ENCODE measurements at places on chromosomes 11 and 22.

GRCh38 chr11:96082002-96082899 lies 158.3 kb upstream of the MTMR2 start:
- DNase-seq, result no peak

DNA sequence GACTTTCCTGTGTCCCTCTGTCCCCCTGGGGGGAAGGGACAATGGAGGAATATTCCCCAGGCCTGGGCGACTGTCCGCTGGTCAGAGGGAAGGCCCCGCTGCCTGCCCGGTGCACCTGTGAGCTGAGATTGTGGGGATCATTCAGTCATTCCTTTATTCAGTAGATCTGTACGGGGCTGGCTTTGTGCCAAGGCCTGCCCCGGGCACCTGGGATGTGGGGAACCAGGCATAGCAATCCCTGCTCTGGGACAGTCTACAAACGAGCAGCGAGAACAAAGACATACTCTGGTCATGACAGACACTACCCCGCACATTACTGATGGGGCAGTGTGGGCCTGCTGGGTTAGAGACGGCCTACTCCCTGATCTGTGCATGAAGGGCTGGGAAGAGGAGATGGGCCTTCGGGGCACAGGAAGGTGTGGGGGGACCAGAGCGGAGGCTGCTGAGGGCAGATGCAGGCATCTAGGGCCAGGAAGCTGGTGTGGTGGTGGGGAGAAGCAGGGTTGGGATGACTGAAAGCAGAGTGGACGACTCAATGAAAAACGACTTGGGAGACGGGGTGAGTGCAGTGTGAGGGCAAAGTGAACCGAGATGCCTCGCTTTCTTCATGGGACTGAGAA lies 1.8 kb upstream of the MYO7A start:
- DNase-seq, result no peak

DNA sequence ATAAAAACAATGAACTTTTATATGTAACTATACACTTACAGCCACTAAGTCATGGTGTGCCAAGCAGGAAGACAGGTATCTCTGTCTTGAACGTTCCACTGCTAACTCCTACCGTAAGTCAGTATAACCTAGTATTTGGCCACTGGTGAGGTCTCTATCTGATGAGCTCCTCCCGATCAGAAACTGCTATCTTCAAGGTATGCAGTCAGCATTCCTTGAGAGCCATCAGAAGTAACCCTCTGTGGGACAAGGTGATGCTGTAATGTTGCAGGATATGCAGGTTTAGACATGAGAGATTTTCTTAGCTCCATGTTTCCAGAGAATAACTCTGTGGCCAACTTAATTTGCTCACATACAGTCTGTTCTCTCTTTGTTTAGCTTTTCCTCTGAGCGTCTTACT lies 397.9 kb upstream of the CCDC90B start:
- DNase-seq, result no peak

GRCh38 chr11:2074266-2074825 lies 64.8 kb downstream of the IGF2 start:
- DNase-seq, result peak; percentile 39

GRCh38 chr11:444396-445144 lies 2.8 kb upstream of the ANO9 start:
- DNase-seq, result peak; percentile 26

- DNase-seq, result no peak
Observed at GRCh38 chr11:66011239-66011784, 496 bp upstream of the CST6 start.

- DNase-seq, result peak; percentile 17
Observed at GRCh38 chr11:20084921-20085814, 75.1 kb downstream of the DBX1 start.

- no peak for DNase-seq
Observed at GRCh38 chr11:124865181-124865901, at the start of gene ROBO3. ROBO3 (plus strand) TSS chr11:124865432; CDS start chr11:124865578, 146 bp downstream.

DNA sequence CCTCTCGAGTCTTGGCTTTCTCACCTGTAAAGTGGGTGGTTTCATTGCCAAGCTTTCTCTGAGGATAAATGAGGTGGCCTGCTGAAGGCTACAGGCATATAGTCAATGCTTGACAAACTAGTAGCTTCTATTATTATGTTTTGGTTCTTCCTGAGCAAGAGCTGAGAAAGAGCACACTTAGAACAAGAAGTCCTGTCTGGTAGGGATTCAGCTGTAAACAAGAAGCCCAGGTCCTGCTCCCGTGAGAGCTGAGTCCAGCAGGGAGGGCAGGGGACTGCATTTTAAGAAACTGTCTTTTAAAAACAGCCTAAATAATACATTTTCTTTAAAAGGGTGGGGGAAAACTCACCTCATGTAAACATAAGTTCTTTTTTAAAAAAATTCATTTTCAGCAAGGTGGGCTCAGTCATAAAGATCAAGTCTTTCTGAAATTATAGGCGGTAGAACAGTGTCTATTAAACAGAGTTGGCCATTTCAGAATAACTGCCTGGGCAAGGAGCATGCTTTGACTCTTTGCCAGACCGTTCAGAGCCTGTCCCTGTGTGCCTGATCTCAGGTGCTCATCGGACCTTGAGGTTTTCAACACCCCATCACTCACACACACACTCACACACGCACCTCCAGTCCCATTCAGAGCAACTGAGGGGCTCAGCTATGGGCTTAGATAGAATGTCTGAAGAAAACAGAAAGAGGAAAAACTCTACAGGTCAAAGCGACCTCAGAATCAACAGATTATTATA lies 29.2 kb upstream of the MYO18B start:
- DNase-seq, result no peak

- peak; percentile 57 for DNase-seq
Observed at GRCh38 chr11:22317656-22318055, 20.5 kb upstream of the SLC17A6 start.

DNA sequence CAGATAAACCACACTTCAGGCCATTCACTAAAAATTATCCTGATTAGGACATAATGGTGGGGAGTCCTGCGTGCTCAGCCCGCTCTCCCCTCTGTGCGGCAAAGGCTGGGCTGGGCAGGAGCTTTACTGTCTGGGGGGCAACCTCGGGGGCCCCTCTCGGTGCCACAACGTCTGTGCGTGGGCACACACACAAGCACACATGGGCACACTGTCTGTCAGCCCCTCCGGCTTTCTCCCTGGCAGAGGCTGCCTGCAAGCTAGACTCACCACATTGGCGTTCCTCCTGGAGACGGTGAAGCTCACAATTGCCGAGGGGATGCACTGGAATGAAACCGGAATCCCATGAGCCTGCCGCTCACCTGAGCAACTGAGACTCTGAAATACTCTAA lies 5.2 kb downstream of the MLC1 start:
- no peak for DNase-seq

GRCh38 chr11:24408202-24408601 lies 88.7 kb upstream of the LUZP2 start:
- DNase-seq, result no peak

- DNase-seq, result no peak
Observed at GRCh38 chr11:22006901-22007300, 186.0 kb upstream of the ANO5 start.

GRCh38 chr11:110199184-110199981 lies 97.0 kb downstream of the RDX start:
- no peak for DNase-seq

- DNase-seq, result no peak
Observed at GRCh38 chr11:102430158-102430836, 22.3 kb downstream of the TMEM123 start.

- no peak for DNase-seq
Observed at GRCh38 chr11:28763151-28763550, 655.0 kb downstream of the METTL15 start.

GRCh38 chr11:31871310-31872075 lies 60.4 kb upstream of the PAX6 start:
- no peak for DNase-seq

GRCh38 chr11:100080381-100080780 lies 606.7 kb upstream of the ARHGAP42 start:
- DNase-seq, result no peak

DNA sequence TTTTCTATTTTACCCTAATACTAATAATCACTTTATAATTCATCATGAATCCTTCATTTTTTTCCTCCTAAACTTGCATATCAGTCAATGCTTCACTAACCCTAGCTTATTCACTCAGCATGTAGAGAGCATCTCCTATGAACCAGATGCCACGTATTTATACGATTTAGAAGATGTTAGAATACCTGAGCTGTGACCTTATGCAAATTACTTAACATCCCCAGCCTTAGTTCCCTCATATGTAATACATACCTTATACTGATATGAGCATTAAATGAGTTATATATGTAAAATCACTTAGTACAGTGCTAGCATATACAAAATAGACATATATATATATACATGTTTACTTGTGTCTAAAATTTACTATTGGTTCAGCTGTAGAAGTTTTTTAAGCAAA lies 9.0 kb downstream of the FAM76B start:
- DNase-seq, result no peak

DNA sequence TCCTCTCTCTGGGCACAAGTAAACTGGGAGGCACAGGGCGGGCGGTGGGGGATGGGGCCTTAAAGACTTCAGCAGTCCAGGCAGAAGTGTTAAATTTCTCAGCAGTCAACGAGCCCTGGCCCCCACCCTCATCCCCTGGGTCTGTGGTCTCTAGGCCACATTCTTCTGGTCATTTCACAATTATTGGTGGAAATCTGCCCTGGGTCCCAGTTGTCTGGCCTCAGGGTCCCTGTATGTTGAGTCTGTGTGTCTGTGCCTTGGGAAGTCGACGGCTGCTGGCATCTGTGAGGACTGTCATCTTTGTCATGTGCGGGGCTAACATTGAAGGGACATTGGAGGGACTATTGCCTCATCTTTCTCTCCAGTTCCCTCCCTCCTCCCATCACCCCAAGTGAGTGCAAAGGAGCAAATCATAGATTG lies 1.7 kb downstream of the TSPAN18 start:
- no peak for DNase-seq

- peak; percentile 75 for DNase-seq
Observed at GRCh38 chr11:27485930-27486773, 13.6 kb upstream of the LGR4 start.

DNA sequence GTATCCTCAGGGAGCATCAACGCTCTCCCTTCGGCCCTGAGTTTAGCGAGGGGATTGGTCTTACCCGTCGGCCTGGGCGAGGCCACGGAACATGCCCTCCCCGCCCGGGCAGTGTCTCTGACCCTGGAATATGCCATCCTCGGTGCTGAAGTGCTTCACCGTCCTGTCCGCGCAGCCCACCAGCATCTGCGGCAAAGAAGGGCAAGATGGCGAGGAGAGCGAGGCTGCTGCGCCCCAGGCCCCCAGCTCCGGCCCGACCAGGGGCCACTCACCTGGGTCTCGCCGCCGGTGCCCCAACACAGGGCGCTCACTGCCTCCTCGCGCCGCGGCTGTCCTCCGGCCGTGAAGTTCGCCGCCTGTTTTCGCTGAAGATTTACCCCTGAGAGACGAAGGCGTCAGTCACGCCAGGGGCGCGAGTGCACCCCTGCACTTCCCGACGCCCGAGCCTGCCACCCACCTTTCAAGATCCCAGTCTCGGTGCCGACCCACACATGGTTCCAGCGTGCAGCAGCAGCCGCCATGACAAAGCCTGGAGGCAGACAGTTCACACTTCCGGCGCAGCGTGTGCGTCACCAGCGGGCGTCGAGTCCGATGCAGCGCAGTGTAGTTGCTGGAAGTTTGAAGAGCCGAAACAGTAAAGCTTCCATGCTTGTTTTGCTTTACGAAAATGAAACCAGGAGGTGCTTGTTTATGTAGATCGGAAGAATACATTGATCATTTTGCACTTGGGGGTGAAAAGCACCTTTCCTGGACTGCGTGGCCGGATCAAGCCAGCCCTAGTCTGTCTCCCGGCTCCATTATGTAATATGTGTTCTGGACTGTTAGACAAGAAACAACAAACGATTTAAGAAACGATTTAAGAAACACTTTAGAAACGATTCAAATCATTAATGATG lies at the start of gene WDR74:
TSS of gene WDR74 (minus strand) at position 541 of the 896 bp plus-strand sequence. CDS start at position 521, 20 bp downstream.
- DNase-seq, result peak; percentile 92

DNA sequence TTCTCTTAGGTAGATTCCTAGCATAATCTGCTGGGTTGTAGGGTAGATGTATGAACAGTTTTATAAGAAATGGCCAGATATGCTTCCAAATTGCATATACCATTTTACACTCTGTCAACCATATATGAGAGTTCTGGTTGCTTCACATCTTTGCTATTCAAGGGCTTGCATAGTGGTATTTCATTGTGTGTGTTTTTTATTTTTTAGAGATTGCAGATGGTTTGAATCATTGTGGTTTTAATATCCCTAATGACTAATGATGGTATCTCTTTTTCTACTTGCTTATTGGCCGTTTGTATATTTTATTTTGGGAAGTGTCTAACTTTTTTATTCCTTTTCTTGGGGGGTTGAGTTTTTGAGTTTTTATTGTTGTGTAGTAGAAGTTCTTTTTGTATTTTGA lies 26.9 kb downstream of the RNF214 start:
- DNase-seq, result no peak

GRCh38 chr11:3732671-3733436 lies 61.7 kb upstream of the CHRNA10 start:
- DNase-seq, result peak; percentile 36

GRCh38 chr11:61529537-61530225 lies 21.1 kb downstream of the LRRC10B start:
- no peak for DNase-seq

GRCh38 chr11:84833488-84834088 lies 793.6 kb downstream of the DLG2 start:
- DNase-seq, result no peak

- DNase-seq, result no peak
Observed at GRCh38 chr22:22933807-22934542, 46.4 kb downstream of the IGLL5 start.

GRCh38 chr11:94544646-94545263 lies 1.0 kb downstream of the FUT4 start:
- no peak for DNase-seq

DNA sequence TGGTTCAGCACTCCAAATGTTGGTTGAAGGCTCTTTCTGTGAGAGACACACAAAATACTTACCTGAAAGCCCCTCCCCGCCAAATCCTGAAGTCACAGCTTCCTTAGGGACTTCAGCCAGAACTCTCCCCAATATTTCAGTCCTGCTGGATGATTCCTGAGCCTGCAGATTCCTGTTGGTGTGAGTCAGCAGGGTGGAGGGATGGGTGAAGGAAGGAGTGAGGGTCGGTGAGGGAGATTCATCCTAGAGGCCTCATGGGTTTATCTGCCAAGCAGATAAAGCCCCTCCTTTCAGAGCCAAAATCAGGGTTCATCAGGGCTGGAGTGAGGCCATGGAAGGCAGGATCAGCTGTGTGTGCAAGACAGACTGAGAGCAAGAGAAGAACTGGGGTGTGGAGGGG lies 37.9 kb downstream of the SMIM38 start:
- DNase-seq, result no peak

DNA sequence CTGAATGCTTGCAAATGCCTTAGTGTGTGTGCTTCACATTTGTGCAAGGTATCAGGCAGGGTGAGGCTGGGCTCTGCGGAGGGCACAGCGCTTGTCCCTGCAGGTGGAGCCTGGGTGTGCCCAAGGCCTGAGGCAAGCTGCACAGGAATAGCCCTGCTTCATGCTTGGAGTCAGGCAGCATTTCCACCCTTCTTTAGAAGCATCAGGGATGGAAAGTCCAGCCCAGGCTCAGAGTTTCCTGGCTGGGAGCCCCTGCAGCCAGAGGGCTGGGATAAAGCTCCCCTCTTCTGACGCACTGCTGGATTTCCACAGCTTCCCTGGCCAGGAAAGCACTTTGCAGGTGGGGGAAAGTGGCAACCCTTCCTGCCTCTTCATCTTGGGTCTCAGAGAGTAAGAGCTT lies 63.4 kb downstream of the GALNT18 start:
- no peak for DNase-seq

- no peak for DNase-seq
Observed at GRCh38 chr22:43381693-43382092, 30.1 kb upstream of the MPPED1 start.
